ENCODE measurements at places on chromosomes 6 and 20.

DNA sequence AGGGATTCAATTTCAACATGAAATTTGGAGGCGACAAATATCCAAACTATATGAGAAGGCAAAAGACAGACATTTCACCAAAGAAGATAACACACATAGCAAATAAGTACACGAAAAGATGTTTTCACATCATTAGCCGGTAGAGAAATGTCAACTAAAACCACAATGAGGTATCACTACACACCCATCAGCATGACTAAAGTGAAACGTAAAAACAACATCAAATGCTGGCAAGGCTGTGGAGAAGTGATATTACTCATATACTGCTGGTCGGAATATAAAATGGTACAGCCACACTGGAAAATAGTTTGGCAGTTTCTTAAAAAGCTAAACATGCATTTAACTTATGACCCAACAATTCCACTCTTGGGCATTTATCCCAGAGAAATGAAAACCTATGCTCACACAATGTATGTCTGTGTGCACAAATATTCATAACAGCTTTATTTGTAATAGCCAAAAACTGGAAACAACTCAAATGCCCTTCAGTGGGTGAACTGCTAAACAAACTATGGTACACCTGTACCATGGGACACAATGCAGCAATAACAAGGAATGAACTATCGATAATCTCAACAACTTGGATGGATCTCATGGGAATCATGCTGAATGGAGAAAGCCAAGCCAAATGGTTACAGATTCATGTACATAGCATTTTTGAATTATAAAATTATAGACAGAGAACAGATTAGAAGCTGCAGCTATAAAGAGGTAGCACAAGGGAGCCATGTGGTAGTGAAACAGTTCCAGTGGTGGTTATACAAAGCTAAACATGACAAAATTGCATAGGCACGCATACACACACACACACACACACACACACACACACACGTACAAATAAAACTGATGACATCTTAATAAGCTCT, 8.6 kb downstream of the ADAT2 start:
- DNase-seq = no peak

DNA sequence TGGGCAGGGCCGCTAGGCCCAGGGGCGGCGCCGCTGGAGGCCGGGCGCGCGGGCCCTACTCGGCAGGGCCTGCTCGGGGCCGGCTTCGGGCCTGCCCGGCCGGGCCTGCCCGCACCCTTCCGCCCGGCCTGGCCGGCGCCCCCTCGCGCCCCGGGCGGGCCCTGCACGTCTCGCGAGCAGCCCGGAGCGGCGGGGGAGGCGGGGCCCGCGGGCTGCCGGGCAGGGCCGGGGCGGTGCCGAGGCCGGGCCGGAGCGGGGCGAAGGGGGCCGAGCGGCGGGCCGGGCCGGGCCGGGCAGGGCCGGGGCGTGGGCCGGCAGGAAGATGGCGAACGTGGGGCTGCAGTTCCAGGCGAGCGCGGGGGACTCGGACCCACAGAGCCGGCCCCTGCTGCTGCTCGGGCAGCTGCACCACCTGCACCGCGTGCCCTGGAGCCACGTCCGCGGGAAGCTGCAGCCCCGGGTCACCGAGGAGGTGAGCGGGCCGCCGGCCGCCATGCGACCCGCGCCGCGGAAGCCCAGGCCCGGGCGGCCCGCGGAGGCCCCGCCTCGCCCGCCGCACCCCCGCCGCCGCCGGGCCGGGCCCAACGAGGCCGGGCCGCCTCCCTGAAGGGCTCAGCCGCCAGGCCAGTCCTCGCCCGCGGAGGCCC, at the start of gene NPEPL1:
Gene NPEPL1, plus strand, starts transcription at position 222 of the 647 bp plus-strand sequence. Its CDS starts 101 bp downstream, at position 323.
- peak; percentile 76 for DNase-seq

DNA sequence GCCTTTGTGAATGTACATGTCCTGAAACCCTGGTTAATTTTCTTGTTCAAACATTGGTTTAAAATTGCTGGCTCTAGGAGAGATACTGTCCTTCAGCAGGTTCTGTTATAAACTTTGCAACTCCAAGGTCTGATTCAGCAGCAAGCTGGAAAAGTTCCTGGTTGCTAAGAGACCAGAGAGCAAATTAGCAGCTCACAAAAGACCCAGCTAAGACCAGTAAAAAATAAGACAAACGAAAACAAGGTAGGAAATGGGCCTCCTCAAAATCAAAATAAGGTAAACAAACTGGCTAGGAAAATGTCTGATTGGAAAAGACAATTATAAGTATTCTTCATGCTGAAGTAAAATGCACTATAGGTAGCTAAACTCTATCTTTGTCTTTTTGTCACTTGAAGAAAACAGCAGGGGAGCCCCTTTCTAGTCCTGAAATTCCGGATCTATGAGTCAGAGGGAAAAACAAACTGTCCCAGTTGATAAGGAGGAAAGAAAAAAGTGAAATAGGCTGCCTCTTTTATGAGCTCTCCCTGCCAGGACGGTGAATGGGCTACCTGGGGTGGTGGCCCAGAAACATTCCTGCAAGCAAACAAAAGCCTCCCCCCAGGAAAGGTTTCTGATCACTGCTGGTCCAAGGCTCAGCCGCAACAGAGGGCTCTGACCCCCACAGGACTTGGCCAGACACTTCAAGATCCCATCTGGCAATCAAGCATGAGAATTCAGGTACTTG, 41.6 kb downstream of the UNC5CL start:
- DNase-seq = peak; percentile 56

GRCh38 chr20:53556267-53556897, 37.3 kb downstream of the ZNF217 start:
- no peak for DNase-seq

DNA sequence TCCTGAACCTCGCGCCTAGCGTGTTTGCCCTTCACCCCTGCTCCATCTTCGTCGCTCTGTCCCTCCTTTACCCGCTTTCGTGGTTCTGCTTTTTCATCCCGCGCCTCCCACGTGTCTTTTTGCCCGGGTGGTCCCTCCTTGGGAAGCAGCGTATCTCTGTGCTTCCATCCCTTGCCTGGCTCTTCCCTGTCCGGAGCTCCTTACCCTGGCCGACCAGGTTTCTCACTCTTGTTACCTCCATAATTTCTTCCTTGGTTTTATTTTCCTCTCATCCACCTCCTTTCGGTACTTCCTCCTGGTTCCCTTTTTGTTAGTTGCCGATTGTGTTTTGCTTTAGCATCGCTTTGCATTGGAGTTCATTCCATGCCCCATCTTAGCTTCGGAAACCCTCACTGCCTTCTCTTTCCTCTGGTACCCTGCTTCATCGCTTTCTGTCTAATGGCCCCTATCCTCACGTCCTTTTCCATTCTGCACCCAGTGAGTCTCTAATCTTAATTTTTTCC, 735 bp downstream of the FAM135A start:
- DNase-seq = no peak

DNA sequence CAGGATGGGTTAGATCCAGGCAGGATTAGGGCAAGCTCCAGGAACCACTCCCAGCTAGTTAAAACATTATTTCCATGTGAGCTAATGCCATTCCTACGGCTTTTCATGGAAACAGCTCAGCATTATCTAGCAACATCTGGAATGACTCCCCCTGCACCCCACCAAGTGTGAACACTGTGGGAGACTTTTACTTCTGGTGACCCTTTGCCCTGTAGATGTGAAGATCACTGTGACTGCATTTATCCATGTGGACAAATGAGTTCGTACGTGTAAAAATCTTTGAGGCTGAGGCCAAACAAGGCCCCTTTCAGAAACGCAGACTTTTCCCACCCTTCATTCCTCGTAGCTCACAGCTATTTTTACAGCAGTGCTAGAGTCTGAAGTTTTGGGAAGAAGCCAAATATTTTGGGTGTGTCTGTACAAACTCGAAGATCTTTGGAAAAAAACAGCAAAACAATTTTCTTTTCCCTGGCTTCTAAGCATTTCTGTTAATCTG, 221.8 kb upstream of the SOX4 start:
- peak; percentile 63 for DNase-seq

GRCh38 chr6:36478051-36478526, 35.3 kb downstream of the KCTD20 start:
- DNase-seq = no peak

DNA sequence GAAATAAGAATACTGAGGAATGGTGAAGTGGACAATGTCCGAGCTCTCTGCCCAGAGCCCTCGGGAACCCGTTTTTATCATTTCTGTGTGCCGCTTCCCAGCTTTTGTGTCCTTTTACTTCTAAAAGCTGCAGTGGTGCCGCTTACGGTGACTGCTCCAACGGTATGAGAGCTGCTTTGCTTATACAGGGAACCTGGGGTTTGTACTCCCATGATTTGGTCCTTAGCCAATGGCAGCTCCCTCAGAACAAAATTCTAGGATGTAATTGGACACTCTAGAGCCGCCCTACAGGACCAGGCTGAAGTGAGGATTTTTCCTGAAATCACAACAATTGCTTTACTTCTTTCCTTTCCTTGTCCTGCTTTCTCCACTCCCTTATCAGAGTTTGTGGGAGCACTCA, 24.2 kb upstream of the PCSK2 start:
- DNase-seq = peak; percentile 60

GRCh38 chr6:32627831-32628230, 9.4 kb upstream of the HLA-DQA1 start:
- no peak for DNase-seq

DNA sequence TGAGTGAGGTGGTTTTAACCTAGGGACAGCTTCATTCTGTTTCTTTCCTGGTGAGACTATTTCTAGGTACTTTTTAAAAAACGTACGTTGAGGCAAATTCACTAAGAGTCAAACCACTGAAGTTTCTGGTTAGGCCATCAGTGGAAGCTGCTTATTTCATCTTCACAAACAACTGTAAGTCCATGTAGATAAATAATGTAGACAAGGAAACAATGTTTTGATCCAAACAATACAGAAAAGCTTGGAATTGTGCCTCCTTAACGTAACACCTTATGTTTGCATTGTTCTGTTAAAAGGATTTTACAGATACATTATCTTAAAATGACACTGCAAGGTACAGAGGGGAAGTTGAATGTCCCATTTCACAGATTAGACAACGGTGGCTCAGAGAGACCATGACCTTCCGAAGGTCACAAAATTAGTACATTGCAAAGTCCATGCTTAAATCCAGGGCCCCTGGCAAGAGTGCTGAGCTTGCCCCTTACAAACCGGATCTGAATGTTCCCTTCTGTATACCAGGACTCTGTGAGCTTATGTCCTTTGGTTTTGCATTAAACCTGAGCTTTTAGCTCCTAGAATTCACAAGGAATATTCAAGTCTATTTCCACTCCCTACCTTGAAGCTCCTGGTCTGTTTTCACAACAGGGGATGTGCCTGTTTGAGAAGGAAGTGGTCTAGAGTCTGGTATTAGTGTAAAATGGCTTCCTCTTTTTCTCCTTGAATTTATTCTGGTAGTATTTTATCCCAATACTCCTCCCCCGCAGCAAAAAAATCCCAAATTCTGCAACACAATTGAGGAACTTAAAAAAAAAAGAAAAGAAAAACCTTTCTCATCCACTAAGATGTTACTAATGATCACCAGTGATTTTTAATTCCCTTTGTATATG, 28.9 kb upstream of the ZNF217 start:
- DNase-seq = no peak

DNA sequence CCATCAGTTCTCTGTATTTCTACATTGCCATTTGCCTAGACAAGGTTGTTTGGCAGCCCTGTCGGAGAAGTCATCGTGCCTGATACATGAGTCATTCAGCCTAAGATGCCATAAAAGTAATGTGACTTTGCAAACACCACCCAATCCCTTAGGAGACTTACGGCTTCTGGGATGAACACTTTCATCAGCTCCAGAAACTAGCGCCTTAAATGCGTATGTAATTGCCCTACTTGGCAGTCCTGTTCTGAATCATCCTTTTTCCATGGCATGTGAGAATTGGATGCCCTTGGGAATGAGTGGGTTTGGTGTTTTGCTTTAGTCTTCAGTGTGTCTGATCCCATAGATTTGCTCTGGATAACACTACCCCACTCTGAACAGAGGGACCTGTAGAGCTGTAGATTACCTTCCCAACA, 158.5 kb downstream of the SASH1 start:
- DNase-seq = no peak

Data from ecto neural progenitor cell (in vitro differentiated cells).